ENCODE measurements at places on chromosomes 16 and 17.

GRCh38 chr17:78617511-78618061, 40.4 kb upstream of the DNAH17 start:
- H3K27me3 ChIP-seq: no peaks in the 10 kb centered on the region
- H3K4me1 ChIP-seq: peaks cover 4% of the 10 kb centered on the region
- no peak overlapping the region for H3K27ac ChIP-seq
- no peak overlapping the region for H3K4me3 ChIP-seq

GRCh38 chr17:48556576-48557401, 11.9 kb upstream of the HOXB2 start:
- peaks cover 2% of the 10 kb centered on the region for H3K27me3 ChIP-seq
- peaks cover 19% of the 10 kb centered on the region for H3K4me1 ChIP-seq

DNA sequence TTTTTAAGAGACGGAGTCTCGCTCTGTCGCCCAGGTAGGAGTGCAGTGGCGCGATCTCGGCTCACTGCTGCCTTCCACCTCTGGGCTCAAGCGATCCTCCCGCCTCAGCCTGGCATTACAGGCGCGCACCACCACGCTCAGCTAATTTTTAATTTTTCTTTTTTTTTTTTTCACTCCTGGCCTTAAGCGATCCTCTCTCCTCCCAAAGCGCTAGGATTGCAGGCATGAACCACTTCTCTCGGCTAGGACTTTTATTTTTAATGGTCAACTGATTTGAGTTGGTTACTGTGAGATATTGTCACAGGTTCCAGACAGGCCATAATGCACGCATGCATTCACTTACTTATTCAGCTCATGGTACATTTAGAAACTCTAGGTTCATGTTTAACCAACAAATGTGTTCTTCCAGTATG, 888 bp downstream of the PIGW start:
- H3K36me3 ChIP-seq: peaks cover 14% of the 10 kb centered on the region
- no peaks in the 10 kb centered on the region for H3K4me1 ChIP-seq
- H3K27ac ChIP-seq: peak overlapping the region; percentile 69
- H3K4me3 ChIP-seq: peak overlapping the region; percentile 94
- H3K27me3 ChIP-seq: no peaks in the 10 kb centered on the region

DNA sequence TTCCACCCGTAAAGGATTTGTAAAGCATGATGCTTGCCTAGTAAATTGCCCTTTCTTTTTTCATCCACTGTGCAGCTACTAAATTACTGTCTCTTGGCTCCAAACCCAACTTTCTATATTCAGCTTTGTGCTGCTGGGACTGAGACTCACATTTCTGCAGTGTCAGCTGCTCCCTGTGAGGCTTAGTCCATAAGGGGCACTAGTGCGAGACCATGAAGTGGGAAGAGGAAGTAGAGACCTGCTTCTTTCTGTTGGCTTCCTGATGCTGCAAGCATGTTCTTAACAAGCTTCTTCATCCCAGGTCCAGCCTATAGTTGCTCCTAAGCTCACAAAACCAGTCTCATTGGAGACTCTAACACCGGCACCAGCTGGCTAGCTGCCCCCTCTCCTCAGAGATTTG, 74.9 kb upstream of the HS3ST2 start:
- H3K36me3 ChIP-seq: no peaks in the 10 kb centered on the region
- DNase-seq: no peak
- no peak overlapping the region for H3K4me3 ChIP-seq
- no peaks in the 10 kb centered on the region for H3K4me1 ChIP-seq

DNA sequence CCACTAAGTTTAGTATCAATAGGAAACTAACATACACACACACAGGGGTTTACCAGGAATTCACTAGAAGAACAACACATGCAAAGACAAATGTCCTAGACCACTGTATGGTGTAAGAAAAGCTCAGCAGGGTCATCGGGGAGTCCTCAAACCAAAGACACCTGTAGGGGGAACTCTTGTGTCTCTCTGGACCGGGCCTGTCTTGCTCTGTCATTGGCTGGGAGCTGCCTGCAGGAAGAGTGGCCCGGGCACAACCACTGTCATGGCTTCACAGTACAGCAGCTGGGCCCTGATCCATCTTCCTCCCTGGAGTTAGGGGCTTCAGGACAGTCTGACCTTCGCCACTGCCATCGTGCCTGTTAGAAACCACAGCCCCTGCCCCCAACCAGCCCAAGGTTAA, 263.6 kb upstream of the DYNLRB2 start:
- DNase-seq: no peak
- no peaks in the 10 kb centered on the region for H3K4me1 ChIP-seq
- no peak overlapping the region for H3K27ac ChIP-seq

DNA sequence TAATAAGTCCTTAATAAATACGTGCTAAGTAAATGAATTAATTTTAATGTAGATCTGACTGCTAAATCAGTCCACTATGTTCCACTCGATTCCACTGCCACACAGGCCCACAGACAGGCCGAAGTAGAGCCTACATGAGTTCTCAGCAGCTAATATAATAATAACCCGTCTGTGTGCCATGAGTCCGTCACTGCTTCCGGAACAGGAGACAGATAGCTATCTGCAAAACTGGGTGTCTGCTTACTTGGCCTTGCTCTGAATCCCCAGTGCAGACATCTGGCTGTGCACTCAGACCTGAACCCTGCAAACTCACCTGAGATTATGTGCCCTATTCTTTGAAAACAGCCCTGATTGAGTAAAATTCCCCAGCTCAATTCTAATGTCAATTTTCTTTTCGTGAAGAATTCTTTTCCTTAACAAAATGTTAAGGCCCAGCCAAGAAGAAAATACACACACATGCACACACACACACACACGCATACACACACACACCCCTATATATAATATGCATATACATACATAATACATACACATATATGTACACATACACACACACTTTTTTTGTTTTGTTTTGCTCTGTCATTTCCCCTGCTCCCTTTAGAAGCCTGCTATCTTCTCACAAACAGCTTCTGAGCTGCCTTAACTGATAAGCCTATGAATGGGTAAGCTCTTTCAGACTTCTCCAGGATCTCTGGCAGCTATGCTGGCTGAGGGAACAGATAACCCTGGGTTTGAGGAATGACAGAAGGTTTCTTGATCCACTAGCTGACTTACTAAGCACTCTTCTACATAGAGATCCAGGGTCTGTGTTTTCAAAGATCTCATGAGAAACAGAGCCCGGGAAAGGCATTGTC, 39.8 kb upstream of the TOM1L1 start:
- no peak overlapping the region for H3K4me3 ChIP-seq

DNA sequence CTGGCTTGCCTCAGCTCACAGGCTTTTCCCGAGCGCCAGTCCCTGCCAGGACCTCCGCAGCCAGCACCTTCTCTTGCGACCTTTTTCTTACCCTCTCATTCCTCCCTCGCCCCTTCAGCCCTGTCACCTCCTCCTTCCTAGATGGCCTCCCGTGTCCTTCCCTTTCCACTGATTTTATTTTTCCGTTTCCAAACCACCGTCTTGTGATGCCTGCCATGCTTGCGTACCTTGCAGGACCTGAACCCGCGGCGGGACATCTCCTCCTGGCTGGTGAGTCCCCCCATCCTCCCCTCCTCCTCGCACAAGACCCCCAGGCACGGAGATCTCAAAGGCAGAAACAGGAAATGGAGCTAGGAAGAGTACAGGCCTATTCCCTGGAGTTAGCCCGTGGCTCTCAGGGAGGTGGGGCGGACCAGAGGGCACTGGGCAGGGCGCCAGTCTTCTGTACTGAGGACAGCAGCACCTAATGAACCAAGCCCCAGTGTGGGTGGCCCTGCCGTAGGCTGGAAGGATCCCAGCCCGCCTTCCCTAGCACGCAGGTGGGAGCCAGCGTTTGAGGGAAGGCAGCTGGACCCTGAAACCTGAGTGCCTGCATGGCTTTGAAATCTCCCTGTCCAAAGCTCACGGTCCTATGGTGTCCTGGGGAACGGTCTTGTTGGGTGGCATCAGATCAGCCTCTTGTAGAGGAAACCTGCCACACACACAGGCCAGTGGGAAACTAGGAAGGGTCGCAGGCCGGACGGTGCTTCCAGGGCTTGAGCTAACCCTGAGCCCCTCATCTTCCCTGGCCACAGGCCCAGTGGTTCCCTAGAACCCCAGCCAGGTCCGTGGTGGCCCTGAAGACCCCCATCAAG, 612 bp downstream of the CISD3 start:
- peak overlapping the region; percentile 73 for H3K4me3 ChIP-seq
- peak overlapping the region; percentile 63 for H3K27ac ChIP-seq
- DNase-seq: peak; percentile 42
- no peaks in the 10 kb centered on the region for H3K27me3 ChIP-seq
- H3K4me1 ChIP-seq: no peaks in the 10 kb centered on the region
- peaks cover 24% of the 10 kb centered on the region for H3K36me3 ChIP-seq

DNA sequence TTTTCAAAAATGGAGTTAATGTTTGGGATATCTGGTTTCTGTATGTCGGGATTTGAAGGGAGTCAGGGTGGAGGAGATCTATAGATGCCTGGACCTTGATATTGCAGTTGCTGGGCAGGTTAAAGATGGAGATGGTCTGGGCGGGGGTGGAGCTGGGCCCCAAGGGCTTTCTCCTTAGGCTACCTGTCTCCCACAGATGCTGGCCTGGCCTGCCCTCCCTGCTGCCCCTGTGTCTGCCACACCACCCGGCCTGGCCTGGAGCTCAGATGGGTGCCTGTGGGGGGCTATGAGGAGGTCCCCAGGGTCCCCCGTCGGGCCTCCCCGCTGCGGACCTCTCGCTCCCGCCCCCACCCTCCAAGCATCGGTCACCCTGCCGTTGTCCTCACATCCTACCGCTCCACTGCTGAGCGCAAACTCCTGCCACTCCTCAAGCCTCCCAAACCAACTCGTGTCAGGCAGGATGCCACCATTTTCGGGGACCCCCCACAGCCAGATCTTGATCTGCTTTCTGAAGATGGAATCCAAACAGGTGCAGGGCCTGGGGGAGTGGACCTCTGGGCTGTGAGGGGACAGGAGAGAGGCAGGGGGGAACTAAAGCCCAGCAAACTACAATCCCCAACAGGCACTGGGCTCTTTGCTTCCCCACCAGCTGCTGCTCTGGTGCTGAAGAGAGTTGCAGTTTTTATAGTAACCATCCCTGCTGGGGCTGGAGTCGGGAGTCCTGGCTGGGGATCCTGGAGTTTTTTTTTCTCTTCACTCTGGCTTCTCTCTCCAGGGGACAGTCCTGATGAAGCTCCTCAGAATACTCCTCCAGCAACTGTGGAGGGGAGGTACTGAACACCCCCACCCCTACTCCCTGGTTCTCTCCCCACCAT, 2.9 kb downstream of the ARHGEF15 start:
- no peak overlapping the region for H3K4me3 ChIP-seq
- peaks cover 7% of the 10 kb centered on the region for H3K4me1 ChIP-seq

- no peak overlapping the region for H3K27ac ChIP-seq
- H3K36me3 ChIP-seq: no peaks in the 10 kb centered on the region
- no peak for DNase-seq
- H3K4me3 ChIP-seq: no peak overlapping the region
- H3K27me3 ChIP-seq: no peaks in the 10 kb centered on the region
- no peaks in the 10 kb centered on the region for H3K4me1 ChIP-seq
Observed at GRCh38 chr16:129075-129474, 9.4 kb downstream of the NPRL3 start.

DNA sequence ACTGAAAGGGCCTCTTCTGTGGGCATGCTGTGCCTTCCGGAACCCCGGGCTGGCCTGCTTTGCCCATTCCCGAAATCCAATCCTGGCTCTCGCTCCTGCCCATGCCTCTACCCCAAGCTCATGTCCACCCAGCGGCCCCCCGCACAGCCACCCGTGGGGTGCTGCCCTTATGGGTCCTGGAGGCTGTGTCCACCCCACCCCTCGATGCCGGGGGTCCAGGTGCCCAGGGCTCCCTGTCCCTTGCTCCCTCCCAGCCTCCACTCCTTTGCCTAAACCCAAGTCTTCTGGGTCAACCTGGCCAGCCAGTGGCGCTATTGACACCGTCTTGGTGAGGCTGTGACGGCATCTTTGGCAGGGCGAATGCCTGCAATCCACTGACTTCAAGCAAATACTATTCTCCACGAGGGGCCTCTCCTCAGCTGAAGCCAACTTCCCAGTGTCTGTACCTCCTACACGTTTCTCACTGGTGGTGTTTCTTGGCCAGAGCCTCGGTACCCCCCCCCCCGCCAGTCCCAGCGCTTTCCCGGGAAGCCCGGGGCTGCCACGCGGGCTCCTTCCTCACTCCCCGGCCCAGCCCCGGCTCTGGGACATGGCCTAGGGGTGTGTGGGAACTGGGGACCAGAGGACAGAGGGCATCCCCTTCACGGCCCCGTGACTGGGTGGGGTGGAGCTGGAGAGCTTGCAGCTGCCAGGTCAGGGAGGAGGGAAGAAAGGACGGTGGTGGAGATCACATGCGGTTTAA, 12.2 kb upstream of the DUS1L start:
- H3K27me3 ChIP-seq: no peaks in the 10 kb centered on the region
- H3K27ac ChIP-seq: no peak overlapping the region
- no peak overlapping the region for H3K4me3 ChIP-seq
- peaks cover 52% of the 10 kb centered on the region for H3K36me3 ChIP-seq

GRCh38 chr16:88453611-88454522, 787 bp downstream of the ZFPM1 start:
- no peaks in the 10 kb centered on the region for H3K27me3 ChIP-seq
- H3K36me3 ChIP-seq: no peaks in the 10 kb centered on the region
- H3K4me1 ChIP-seq: peaks cover 18% of the 10 kb centered on the region
- H3K4me3 ChIP-seq: peak overlapping the region; percentile 77

GRCh38 chr16:55822280-55822810, 10.6 kb downstream of the CES1 start:
- no peaks in the 10 kb centered on the region for H3K36me3 ChIP-seq
- no peak overlapping the region for H3K4me3 ChIP-seq
- no peaks in the 10 kb centered on the region for H3K4me1 ChIP-seq
- no peak for DNase-seq

GRCh38 chr17:72534776-72535175, 414.0 kb downstream of the SOX9 start:
- no peak overlapping the region for H3K4me3 ChIP-seq
- H3K27me3 ChIP-seq: no peaks in the 10 kb centered on the region
- no peak for DNase-seq
- no peaks in the 10 kb centered on the region for H3K36me3 ChIP-seq
- peaks cover 7% of the 10 kb centered on the region for H3K4me1 ChIP-seq

DNA sequence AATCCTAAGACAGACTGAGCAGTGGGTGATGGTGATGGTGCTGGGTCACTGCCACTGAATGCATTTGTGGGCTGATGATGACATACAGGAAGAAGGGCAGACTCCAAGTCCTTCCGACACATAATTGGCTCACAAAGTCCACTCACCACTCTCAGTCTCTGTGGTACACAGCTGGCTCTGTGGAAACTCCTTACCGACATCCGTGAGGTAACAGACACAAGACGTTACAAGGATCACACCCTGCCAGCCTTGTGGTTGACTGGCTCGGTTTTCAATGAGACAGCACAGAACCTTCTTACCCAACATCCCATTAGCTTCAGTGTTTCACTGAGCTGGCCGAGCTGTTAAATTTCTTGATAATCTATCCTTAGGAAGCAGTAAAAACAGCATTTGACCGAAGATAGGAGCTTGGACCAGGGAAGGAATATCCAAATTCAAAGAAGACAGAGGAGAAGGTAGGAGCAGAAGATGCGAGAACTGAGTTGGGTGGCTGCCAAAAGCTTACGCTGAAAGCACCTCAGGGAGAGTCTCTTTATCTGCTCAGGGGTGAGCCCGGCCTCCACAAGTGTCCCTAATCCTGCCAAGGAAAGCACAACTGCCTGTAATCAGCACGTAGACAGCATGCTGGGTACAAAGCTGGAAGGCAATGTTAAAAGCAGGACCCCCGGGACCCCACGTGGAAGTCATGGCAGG, 5.5 kb upstream of the MXRA7 start:
- DNase-seq: peak; percentile 45
- no peak overlapping the region for H3K27ac ChIP-seq
- H3K4me3 ChIP-seq: peak overlapping the region; percentile 30
- H3K4me1 ChIP-seq: peaks cover 2% of the 10 kb centered on the region

GRCh38 chr16:69424935-69425784, 741 bp downstream of the CYB5B start:
- H3K27me3 ChIP-seq: no peaks in the 10 kb centered on the region
- peak overlapping the region; percentile 93 for H3K4me3 ChIP-seq

GRCh38 chr17:29357821-29358232, 32.3 kb upstream of the TAOK1 start:
- no peak for DNase-seq
- H3K27me3 ChIP-seq: no peaks in the 10 kb centered on the region
- H3K27ac ChIP-seq: no peak overlapping the region
- H3K4me3 ChIP-seq: no peak overlapping the region
- no peaks in the 10 kb centered on the region for H3K36me3 ChIP-seq
